ENCODE measurements at places on chromosomes 11 and 22.
A peak's percentile ranks its signal among the peaks of the same experiment; 100 is the strongest.

- no peak for DNase-seq
Observed at GRCh38 chr22:20533095-20533878, 25.9 kb downstream of the MED15 start.

- DNase-seq, result no peak
Observed at GRCh38 chr11:2307501-2308331, 5.9 kb downstream of the TSPAN32 start.

DNA sequence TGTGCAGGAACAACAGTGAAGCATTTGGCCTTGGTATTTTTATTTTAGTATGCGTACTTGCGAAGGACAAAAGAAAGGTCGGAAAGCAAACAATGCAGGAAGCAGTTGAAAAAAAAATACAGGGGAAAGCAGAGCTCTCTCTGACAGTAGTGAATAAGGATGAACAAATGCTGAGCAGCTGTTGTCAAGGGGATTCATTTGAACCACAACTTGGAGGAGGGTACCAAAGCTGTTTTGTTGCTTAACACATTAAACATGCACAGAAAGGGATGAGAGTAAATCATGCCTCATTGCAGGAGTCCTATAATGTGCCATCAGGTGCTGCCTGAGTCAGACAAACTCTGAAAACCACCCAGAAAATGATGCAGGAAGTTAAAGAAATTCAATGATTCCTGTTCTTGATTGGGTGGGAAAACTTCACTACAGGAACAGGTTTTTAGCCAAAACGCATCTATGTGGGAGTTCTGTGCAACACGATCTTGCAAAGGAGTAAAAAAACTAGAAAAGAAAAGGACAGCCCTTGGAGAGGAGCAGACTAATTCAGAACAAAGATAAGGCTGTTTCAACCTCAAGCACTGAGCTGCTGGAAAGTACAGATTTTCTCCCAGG lies 2113.5 kb downstream of the LRRC4C start:
- DNase-seq, result no peak

DNA sequence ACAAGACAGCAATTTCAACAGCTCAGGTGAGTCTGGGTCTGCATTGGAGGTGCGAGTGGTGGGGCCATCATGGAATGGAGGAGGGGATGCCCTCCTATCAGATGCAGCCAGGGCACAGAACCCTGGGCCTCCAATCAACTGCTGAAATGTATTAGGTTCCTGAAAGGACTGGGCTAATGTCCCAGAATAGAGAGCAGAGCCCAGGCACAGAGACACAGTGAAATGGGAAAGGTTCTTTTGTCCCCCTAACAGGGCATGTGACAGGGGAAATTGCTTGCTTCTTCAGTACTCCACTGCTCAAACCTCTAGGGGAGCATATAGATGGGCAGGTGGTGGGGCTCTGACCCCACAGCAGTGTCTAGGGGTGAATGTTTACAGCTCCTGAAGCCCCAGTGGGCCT lies 87.3 kb upstream of the CLPB start:
- DNase-seq, result no peak

DNA sequence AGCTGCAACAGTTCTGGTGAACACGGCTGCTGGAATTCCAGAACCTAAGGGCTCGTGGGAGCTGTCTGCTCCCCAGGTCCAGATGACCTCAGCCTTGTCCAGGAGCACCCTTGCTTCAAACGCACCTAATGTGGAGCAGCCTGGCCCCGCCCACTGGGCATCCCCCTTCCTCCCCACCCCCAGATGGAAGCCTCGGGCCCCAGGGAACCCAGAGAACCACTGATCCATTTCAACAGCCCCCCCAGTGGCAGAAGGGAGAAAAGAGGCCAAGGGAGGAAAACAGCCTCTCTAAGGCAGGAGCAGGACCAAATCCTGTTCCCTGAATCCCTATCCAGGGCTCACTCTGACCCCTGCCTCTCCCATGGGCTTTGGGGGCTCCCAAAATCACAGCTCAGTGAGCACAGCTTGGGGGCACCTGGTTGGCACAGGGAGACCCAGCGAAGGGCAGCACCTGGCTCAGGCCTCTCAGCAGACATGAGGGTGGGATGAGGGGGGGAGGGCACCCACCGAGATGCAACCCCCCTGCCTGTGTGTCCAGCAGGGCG lies 1.2 kb downstream of the CYTH4 start:
- peak; percentile 38 for DNase-seq

GRCh38 chr11:134502153-134502550 lies 90.1 kb upstream of the B3GAT1 start:
- no peak for DNase-seq

- DNase-seq, result no peak
Observed at GRCh38 chr11:64891215-64891848, 12.9 kb upstream of the EHD1 start.

DNA sequence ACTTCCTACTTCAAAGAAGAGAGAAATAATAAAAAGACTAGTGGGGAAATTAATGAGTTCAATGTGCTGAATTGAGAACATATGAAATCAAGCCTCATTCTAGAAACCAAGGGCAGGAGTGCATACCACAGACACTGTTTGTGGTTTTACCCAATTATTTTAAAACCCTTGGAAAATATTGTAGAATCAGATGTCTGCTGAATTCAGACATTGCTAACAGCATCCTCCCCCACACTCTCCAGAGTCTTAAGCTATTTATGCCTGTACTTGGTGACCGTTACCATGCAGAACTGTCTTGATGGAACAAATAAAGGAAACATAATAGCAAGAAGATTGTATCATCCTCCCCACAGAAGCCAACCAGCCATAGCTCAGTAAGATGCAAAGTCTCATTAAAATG lies 850.1 kb downstream of the NTM start:
- no peak for DNase-seq

GRCh38 chr11:19444231-19444630 lies 203.5 kb upstream of the E2F8 start:
- DNase-seq, result no peak

GRCh38 chr11:75826461-75827230 lies 11.6 kb downstream of the UVRAG start:
- DNase-seq, result peak; percentile 33

DNA sequence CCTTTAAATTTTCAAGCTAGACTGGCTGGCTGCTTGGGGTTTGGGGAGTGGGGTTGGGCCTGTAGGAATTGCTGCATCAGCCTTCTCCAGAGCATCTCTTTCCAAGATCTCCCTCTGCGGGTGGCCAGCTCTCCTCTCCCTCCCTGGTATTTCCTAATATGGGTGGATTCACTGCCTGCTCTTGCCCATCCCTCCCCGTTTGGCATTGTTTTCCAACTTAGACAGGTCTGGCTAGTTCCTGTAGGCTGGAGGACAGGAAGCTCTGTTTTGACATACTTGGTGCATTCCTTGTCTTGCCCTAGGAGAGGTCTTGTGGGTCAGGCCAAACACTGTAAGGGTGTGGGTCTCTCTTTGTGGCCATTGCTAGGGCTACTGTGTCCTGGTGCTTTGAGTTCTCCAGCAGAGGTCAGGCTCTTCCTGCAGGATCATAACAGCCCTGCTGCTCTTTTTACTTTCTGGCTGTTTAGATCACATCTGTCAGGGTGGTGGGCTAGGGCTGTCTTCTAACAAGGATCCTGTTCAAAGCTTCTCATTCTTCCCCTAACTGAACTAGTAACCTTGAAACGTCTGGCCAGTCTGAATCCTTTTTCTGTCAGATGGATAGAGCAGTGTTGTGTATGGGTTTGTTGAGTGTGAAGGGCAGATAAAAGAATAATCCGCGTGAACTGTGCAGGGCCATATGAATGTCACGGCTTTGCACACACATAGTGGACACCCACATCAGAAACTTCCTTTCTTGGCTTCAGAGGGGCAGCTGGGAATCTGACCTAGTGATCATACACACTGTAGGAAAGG lies 18.3 kb upstream of the MICALL1 start:
- DNase-seq, result no peak

- no peak for DNase-seq
Observed at GRCh38 chr11:129965248-129965647, 37.4 kb downstream of the PRDM10 start.

- peak; percentile 58 for DNase-seq
Observed at GRCh38 chr11:124837491-124837856, 27.8 kb upstream of the ROBO3 start.

DNA sequence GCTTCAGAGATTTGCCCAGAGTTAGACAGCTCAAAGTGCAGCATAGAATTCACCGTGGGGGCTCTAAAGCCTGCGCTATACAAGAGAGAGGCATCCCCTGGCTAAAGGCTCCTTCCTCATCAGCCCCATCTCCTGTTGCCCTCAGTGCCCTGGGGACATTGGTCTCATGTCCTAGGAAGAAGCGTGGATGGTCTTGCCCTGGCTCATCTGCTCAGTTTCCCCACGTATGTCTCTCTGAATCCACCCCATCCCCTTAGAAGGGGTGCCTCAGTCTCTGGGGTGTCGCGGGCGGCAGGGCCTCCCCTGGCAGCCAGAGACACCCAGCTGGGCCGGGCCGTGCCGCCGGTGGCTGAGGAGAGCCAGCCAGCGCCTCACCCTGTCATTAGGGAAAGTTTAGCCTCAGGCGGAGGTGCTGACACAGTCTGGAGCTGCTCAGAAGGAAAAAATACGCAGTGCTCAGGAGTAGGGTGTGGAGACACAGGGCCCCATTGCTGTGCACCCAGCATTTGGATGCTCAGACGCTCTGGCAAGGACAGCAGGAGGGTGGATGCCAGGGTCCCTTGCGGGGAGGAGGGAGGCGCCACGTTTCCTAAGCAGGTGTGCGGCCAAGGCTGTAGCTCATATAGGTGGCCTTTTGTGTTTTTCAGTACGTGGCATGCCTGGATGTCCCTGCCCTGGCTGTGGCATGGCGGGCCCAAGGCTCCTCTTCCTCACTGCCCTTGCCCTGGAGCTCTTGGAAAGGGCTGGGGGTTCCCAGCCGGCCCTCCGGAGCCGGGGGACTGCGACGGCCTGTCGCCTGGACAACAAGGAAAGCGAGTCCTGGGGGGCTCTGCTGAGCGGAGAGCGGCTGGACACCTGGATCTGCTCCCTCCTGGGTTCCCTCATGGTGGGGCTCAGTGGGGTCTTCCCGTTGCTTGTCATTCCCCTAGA lies 1.3 kb downstream of the SLC39A13 start:
- no peak for DNase-seq

DNA sequence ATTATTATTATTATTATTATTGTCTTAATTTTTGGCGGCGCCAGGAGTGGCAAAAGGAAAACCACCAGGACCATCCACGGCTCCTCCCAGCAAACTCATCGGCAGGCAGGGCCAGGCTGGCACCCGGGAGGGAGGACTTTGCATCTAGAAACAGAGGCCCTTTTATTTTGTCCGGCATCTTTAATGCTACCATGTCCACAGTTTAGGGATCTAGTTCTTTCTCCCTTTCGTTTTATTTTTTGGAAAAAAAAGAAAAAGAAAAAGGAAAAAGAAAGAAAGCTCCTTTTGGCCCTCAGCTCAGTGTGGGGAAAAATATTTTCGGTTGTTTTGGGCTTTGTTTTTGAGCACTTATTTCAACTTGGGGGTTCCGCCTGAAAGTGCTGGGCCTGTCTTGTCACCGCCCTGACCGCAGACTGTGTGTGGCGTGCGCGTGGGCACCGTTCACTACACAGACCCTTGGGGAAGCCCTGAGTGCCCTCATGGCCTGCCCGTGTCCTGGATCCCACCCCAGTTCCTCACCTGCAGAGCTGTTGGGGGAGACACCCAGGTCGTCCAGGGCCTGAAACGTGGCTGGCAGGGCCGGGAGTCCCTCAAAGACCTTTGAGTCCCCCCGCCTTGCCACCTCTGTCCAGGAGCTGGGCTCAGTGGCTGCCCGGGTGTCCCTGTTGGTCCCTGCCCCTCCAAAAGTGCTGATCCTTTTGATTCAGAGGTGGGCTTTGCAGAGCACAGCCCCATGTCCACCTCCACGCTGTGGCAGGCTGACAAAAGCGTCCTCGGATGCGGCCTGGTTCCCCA lies 69.1 kb upstream of the PPARA start:
- DNase-seq, result no peak

DNA sequence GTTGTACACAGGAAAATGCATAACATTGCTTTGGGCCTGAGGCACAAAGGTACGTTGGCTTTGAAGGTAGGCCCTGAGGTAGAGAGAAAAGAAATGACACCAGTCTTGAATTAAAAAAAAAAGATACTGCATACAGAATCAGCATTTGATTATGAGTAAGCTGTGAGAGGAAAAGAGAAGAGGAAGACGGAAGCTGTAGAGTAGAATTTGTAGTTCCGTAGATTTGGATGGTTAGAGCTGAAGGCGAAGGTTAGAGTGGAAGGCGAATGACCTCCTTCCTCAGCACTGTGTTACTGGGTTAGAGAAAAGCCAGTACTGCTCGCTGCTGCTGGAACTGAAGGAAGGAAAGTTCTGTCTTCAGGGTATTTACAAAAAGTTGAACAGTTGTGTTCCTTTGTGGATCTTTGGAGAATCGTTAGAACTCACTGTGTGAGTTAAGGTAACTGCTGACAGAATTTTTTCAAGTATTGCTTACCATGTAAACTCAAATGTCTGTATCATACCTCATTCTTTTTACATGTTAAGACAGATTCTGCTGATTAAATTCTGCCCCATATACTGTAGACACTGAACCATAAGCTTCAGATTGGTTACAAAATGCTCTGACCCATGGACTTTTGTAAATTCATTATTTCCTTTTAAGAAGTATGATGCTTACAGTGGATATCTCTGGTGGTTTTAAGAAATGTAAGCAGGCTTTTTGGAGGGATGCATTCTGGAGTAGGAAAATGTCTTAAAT lies 50.2 kb downstream of the MCAM start:
- no peak for DNase-seq

GRCh38 chr11:127006311-127006710 lies 5.7 kb upstream of the KIRREL3 start:
- no peak for DNase-seq

- peak; percentile 68 for DNase-seq
Observed at GRCh38 chr11:65355013-65355775, 643 bp downstream of the TIGD3 start.

DNA sequence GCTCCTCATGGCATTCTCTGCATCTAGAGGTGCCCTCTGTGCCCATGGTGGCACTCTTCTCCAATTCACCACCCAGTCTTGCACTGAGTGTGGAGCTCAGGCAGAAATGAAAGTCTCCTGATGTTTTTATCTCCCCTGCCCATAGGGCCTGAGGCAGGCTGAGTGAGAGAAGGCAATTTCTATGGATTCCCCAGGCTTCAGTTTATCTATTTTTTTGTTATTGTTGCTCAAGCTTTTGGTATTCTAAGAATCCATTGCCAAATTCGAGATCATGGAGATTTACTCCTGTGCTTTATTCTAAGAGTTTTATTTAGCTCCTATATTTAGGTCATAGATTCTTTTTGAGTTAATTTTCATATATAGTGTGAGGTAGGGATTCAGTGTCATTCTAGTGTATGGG lies 40.7 kb downstream of the TSPAN18 start:
- no peak for DNase-seq

- no peak for DNase-seq
Observed at GRCh38 chr11:35424157-35424940, 5.0 kb upstream of the SLC1A2 start.

All from MV-4-11 (cell line).